T-helper 2 cell (primary cell): ENCODE measurements at places on chromosomes 16 and 17.

- DNase-seq: no peak
Observed at GRCh38 chr16:69890114-69890891, 60.8 kb upstream of the CLEC18A start.

- DNase-seq: no peak
Observed at GRCh38 chr16:89017543-89018281, 40.7 kb upstream of the CBFA2T3 start.

DNA sequence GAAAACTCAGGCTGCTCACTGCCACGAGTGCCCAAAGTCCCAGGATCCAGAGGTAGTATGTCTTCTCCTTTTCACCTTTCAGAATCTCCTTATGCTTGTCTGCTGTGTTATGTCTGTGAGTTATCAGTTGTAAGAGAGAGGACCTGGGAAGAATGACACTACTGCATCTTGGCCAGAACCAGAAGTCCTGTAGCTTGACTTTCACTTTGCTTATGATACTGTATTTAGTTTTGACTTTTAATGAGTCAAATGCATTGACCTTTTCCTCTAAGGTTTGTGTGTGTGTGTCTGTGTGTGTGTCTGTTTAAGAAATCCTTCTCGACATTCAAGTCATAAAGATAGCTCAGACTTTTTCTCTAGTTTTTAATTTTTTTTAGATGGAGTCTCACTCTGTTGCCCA is 43.4 kb downstream of the BMERB1 start:
- DNase-seq: no peak

- no peak for DNase-seq
Observed at GRCh38 chr17:76546556-76547182, 6.8 kb downstream of the PRCD start.
